Panc1 (cell line): ENCODE measurements at places on chromosomes 2 and 18. TPM values are rescaled to one million over a fixed set of nuclear protein-coding genes. Genes with fewer than 3 reads are reported as not detected.

DNA sequence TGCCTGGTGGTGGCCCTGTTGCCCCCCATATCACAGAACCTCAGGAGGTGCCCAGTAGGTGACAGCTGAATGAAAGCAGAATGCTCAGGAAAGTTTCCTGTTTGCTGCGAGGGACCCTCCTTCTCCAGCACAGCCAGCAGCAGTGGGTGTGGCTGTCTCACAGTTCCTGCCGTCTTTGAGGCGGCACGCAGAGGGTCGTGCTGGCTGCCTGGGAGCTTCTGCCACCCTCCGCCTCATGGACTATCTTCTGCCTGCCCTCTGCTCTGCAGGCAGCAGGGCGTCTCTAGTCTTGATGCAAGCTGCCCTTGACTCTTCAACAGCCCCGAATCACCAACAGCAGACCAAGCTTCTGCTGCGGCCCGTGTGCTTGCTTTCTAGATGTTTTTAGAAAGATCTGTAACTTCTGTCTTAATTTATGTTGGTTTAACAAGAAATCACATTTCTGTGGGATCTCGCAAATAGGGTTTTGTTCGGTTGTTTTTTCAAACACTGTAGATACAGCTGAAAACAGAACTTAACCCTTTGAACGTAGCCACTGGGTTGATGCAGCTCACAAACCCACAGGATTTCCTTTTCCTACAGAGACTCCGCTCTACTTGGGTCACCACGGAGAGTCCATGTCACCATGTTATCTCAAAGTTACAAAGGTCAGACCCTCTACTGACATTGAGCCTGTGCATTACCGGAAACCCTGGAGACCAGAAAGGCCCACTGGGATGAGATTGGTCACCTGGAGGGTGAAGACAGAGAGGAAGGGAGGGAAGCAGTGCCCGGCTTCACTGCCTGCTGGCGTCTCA is 144.9 kb downstream of the ACOXL start:
- no peak overlapping the region for H3K27ac ChIP-seq
- no peak for DNase-seq

DNA sequence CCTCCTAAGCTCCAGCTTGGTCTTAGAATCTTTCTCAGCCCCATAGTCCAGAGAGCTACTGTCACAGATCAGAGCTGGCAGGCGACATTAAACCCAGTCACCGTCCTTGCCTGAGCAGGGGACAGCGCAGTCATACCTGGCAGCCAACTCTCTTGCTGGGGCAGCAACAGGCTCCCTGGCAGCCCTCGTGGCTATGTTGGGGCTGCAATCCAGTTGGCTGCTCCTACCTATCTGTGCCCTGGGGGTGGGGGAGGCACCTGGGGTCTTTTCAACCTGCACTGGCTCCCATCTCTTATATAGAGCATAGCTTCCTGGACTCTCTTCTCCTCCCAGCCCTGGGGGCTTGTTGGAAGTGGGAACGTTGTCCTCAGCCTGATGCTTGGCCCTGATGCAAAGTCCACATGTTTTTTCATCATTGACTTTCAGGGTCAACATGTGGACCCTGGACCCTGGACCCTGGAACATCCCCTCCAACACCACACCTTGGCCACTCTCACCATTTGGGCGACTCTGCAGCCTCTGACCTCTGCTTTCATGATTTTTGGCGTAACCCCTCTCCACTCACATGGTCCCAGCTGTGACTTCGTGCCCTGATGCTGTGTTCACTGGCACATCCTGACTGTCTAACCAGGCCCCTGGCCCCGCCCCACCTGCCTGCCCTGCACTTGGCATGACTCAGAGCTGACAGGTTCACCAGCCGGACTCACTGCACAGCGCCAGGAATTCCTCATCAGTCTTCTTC is 45.6 kb downstream of the ATOH8 start:
- no peaks in the 10 kb centered on the region for H3K36me3 ChIP-seq
- no peaks in the 10 kb centered on the region for H3K27me3 ChIP-seq
- H3K4me3 ChIP-seq = no peak overlapping the region

DNA sequence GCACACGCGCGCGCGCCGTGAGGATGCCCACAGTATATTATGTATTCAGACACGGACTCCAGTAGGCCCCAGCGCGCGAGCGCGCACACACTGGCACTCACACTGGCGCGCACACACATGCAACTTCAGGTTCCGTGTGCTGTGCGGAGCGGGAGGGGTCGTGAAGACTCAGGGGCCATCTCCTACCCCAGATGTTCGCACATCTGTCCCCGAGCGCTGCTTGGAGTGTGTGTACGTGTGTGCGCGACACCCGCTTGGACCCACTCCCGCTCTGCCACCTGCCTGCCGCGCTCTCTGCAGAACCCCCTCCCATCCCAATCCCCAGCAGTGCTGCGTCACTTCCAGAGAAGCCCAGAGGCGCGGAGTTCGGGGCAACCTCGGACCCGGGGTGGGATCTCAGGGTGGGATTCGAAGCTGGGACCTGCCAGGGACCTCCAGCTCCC is 2.6 kb downstream of the NRP2 start:
- peak overlapping the region; percentile 53 for H3K4me3 ChIP-seq
- peaks cover 2% of the 10 kb centered on the region; the same call in 1 of the 2 replicates for H3K4me1 ChIP-seq
- peaks cover 22% of the 10 kb centered on the region for H3K27me3 ChIP-seq
- no peak for DNase-seq
- no peak overlapping the region for H3K27ac ChIP-seq

DNA sequence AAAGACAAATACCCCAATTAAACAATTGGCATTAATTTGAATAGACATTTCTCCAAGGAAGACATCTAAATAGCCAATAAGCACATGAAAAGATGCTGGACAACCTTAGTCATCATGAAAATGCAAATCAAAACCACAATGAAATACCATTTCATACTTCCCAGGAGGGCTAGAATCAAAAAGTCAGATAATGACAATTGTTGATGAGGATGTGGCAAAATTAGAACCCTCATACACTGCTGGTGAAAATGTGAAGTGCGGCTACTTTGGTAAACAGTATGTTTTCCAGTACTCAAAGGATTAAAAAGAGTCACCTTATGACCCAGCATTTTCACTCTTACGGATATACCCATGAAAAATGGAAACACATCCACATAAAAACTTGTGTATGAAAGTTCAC is 91.6 kb downstream of the FIGN start:
- no peak overlapping the region for H3K27ac ChIP-seq
- no peaks in the 10 kb centered on the region for H3K36me3 ChIP-seq
- DNase-seq = no peak
- H3K4me1 ChIP-seq = peaks cover 8% of the 10 kb centered on the region; the same call in 1 of the 2 replicates

DNA sequence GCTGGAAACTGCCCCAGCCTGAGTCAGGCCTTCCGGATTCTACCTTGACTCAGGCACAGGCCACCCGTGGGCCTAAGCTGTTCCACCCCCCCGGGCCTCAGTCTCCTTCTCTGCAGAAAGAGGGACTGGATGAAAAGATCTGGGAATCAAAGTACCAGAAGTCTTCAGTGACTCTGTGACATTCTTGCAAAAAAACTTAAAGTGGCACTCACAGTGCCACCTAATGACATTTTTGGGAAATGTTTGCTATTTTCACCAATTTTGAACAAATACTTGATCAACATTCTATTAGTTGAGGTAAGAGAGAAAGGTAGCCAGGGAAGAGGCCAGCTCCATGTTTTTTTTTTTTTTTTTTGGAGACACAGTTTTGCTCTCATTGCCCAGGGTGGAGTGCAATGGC is 48.3 kb upstream of the ACAA2 start:
- H3K27me3 ChIP-seq = no peaks in the 10 kb centered on the region
- H3K27ac ChIP-seq = no peak overlapping the region
- no peaks in the 10 kb centered on the region for H3K36me3 ChIP-seq
- no peak overlapping the region for H3K4me3 ChIP-seq
- DNase-seq = no peak
- no peaks in the 10 kb centered on the region; the same call in 1 of the 2 replicates for H3K4me1 ChIP-seq

DNA sequence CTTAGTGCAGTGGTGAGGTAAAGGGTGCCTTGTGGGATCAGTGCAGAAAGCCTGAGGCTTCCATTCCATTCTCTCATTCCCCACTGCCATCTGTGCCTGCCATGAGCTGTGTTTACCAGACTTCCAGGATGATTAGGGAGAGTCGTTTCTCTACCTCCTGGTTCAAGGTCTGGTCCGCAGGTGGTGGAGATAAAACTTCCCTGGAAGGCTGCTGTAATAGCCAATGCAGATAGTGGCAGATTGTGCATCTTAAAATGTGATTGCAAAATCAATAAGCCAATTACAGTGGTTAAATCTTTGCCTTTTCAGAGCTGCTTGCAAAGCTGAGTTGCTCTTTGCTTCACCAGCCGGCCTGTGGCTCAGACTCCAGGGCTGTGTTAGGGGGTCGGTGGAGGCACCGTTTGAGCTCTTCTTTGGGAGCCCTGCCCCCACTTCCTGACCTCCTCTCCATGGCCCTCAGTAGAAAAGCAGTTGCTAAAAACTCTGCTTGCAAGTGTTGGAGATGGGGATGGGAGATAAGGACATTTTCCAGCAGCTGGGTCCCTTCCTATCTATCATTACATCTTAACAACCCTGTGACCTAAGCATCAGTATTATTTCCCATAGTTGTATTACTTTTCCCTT is 95.2 kb upstream of the HS6ST1 start:
- DNase-seq = no peak
- no peaks in the 10 kb centered on the region for H3K36me3 ChIP-seq
- no peaks in the 10 kb centered on the region for H3K27me3 ChIP-seq
- H3K27ac ChIP-seq = no peak overlapping the region

- no peaks in the 10 kb centered on the region for H3K27me3 ChIP-seq
- peak overlapping the region; percentile 23; the same call in 1 of the 2 replicates for H3K27ac ChIP-seq
- no peak for DNase-seq
- no peaks in the 10 kb centered on the region for H3K4me1 ChIP-seq
- no peak overlapping the region for H3K4me3 ChIP-seq
These were observed 27.2 kb downstream of the TWIST2 start for GRCh38 chr2:238875101-238875470.

DNA sequence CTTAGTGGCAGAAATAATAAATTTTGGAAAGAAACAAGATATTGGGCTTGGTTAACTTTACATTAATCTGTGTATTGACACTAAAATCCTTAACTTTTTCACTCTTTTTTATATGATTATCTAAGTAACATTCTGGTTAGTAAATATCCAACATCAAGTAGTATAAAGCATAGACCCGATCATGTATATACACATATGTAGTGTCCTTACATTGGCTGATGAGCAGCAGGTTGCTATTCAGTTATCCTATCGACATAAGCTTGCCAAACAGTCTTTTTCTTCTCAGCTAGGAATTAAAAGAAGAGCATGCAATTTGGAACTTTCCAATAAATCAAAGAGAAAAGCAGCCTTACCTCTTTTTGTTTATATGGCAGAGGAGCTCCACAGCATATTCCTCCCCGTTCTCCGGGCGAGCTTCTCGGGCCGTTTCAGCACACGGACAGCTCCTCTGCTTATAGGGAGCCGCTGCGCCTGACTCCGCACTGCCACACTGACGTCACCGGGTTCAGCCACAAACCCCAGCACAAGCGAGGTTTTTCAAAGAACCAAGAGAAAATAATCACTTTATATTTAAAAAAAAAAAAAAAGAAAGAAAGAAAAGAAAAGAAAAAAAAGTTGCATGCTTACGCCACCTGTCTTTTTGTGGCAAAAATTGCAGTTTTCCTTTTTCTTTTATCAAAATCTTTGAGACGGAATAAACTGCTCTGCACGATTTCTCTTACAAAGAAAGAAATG is at the start of gene SCG2:
SCG2 (minus strand) TSS at position 430 of the 735 bp plus-strand sequence. CDS start 3,079 bp downstream, outside the sequence.
- no peak within 1 kb of the TSS for H3K27ac ChIP-seq
- H3K4me3 ChIP-seq = peak within 1 kb of the TSS; percentile 38
- H3K27me3 ChIP-seq = no peaks in the 10 kb centered on the region
- no peaks in the 10 kb centered on the region for H3K4me1 ChIP-seq

- H3K27me3 ChIP-seq = no peaks in the 10 kb centered on the region
- H3K4me1 ChIP-seq = no peaks in the 10 kb centered on the region
- no peak for DNase-seq
- no peaks in the 10 kb centered on the region for H3K36me3 ChIP-seq
These were observed 1210.2 kb downstream of the DPP10 start for GRCh38 chr2:115652652-115653051.

DNA sequence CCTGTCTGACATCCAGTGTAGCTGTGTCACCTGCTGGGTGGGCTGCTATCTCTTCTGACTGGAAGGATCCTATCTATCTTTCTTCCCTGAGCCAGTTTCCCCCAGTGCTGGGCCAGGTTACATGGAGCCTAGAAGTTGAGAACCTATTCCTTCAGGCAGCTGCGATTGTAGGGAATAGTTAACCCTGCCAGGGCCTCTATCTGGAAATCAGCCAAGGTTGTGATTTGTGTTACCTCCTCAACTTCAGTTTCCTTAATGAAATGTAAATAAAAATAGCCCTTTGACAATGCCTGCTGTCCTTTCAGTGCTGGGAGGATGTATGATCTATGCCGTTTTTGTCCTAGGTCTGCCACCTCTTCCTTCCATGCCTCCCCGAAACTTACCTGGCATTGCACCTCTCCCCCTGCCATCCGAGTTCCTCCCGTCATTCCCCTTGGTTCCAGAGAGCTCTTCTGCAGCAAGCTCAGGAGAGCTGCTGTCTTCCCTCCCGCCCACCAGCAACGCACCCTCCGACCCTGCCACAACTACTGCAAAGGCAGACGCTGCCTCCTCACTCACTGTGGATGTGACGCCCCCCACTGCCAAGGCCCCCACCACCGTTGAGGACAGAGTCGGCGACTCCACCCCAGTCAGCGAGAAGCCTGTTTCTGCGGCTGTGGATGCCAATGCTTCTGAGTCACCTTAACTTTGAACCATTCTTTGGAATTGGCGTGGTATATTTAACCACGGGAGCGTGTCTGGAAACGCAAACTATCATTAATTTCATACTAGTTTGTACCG is 36.6 kb downstream of the GORASP2 start:
- peaks cover 16% of the 10 kb centered on the region for H3K36me3 ChIP-seq
- H3K27ac ChIP-seq = no peak overlapping the region
- no peaks in the 10 kb centered on the region for H3K4me1 ChIP-seq
- no peaks in the 10 kb centered on the region for H3K27me3 ChIP-seq
- H3K4me3 ChIP-seq = no peak overlapping the region
- no peak for DNase-seq

DNA sequence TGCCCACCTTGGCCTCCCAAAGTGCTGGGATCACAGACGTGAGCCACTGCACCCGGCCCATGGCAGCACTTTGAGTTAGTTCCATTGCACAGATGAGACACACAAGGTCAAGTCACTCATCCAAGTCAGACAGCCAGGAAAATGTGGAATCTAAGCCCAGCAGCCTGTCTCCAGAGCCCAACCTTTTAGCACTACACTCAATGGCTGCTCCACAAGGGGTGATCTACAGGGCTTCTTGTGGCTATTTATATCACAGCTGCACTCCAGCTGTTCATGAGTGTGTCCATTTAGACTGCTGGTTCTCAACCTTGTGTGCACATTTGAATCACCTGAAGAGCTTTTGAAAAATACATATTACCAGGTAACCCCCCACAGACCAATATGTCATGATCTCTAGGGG is 72.9 kb upstream of the RPL31 start:
- H3K27ac ChIP-seq = no peak overlapping the region
- no peak for DNase-seq
- peaks cover 14% of the 10 kb centered on the region; the same call in 1 of the 2 replicates for H3K36me3 ChIP-seq
- H3K4me1 ChIP-seq = no peaks in the 10 kb centered on the region
- H3K27me3 ChIP-seq = no peaks in the 10 kb centered on the region

GRCh38 chr2:109069331-109070194 is 59.4 kb upstream of the SH3RF3 start:
- H3K36me3 ChIP-seq = no peaks in the 10 kb centered on the region
- no peak overlapping the region for H3K4me3 ChIP-seq
- no peaks in the 10 kb centered on the region for H3K4me1 ChIP-seq
- H3K27ac ChIP-seq = no peak overlapping the region
- no peak for DNase-seq

- no peak overlapping the region for H3K27ac ChIP-seq
- DNase-seq = no peak
- H3K36me3 ChIP-seq = no peaks in the 10 kb centered on the region
- no peaks in the 10 kb centered on the region for H3K4me1 ChIP-seq
These were observed 130.0 kb downstream of the CAPN13 start for GRCh38 chr2:30677231-30677630.

SALL3 gene
- total RNA-seq = not detected

CIB4 gene
- 0.33 TPM for total RNA-seq

LYPD6B gene
- total RNA-seq = 2.2 TPM

PFN4 gene
- total RNA-seq = 1.3 TPM

DYNAP gene
- not detected for total RNA-seq

MARCHF4 gene
- 1.3 TPM for total RNA-seq
